Hematopoietic multipotent progenitor cell (in vitro differentiated cells): ENCODE measurements at places on chromosomes 16 and 17.

DNA sequence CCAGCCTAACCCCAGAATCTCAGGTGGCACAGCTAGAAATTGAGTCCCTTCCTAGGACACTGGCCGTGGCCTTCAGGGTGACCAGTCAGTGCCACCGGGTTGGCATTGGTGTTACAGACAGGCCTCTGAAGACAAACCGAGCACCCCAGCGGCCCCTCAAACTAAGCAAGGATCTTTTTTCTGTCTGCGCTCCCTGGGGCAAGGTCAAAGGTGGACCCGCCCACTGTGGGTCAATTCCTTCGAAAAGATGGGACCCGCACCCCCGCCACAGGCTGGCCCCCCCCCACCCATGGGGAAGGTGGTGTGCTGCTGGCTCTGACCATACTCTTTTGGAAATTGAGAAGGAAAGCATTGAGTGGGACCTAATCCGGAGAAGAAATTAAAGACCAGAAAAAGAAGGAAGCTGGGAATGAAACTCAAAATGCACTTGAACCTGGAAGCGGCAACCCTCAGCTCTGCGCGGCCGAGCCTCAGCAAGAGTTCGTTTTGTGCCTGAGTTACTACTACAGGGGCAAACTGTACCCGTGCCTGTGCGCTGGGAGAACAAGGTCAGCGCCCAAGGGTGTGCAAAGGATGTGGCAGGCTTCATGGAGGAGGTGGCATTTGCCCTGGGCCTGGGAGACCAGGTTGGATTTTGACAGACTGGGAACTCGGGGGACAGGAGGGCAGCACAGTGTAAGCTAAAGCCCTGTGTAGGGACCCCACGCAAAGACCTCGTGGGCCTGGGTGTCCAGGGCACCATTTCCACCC lies 20.4 kb downstream of the TMC6 start:
- DNase-seq = no peak

- DNase-seq = peak; percentile 46
These were observed 11.8 kb downstream of the SLC9A5 start for GRCh38 chr16:67260426-67261063.

DNA sequence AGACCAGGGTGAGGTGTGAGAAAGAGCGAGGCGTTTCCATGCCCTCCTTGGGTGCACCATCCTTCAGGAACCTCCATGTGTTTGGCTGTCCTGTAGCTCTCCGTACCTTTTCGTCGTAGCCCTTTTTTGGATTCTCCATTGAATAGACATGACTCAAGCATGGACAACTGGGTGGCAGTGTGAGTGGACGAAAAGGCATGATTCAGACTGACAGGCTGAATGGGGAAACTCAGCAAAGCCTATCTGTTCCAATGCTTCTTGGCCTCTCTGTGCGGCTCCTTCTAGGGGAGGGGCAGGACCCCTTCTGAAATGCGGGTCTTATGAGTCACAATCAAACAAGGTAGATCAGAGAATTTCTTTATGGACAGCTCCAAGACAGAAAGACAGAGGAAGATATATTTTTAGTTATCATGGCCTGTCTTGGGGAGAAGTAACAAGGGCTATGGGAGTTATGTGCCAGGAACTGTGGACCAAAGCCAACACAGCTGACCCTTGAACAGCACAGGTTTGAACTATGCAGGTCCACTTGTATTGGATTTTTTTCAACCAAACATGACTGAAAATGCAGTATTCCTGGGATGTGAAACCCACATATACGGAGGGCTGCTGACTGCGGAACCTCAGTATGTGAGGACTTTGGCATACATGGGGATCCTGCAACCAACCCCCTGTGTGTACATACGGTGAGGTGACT lies 22.9 kb downstream of the ADORA2B start:
- DNase-seq = no peak

DNA sequence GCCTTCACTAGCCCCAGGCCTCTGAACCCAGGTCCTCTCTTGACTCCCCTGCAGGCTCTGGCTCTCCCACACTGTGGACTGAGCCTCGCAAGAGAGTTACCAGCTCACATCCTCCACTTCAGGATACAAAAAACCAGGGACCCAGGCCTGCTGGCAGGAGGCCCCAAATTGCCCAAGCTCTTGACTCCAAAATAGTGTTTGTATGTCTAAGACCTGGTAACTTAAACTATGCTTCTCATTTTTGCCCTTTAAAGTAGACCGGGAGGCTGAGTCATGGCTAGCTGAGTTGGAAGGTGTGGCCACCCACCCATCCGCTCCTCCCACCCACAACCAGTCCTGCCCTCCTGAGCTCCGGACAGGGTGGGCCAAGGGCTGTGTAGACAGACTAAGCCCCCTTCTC lies 250.0 kb downstream of the SOX9 start:
- DNase-seq = no peak

DNA sequence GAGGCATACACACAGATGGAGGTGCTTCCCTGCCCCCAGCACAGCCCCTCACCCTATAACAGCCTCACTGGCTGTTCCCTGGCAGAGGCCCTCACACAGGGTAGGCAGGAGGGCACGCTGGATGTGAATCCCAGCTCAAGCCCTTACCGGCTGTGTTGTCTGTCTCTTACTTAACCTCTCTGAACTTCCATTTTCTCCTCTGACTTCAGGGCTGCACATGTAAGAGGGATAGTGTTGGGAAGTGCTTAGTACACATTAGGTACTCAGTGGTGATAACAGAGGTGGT lies 24.6 kb upstream of the EIF1 start:
- DNase-seq = no peak

GRCh38 chr16:57893559-57894389 lies 77.2 kb downstream of the CNGB1 start:
- no peak for DNase-seq

DNA sequence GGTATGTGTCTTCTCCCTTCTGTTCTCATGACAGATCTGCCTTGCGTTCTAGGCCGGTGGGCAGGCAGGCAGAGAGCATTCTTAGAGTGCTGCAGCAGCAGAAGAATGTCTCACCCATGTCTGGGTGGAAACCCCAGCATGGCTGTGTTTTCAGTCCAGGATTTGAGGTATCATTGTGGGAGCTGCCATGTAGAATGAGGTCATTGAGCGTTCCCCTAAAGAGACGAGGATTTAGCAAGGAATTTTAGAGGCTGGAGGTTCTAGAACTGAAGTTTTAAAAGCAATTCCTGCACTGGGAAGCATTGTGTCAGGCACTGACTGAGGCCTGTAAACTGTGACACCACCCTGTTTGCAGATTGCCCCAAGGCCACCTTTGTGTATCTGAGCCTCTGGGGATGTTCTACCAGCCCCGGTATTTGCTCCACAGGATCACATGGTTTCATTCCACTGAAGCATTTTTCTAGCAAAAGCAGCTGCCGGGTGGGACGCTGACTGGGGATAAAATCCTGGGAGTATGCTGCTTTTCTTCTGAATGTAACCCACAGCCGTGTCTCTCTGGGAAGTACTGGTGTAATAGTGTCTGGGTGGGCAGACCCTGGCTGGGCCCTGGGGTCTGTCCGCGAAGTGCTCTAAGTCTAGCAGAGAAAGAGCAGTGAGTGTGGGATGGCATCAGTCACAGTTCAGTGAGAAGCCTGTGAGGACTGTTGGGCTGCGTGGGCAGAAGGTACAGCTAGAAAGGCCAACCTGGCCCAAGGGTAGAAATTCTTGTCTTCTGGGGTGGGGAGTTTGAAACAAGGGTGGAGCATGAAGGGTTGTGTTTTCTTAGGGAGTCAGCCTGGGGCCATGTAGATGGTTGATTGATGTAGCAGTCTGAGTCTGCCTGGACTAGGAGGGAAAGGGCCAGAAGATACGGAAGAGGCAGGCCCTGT lies 30.2 kb downstream of the PLCD3 start:
- no peak for DNase-seq

- DNase-seq = no peak
These were observed 62.0 kb downstream of the RPH3AL start for GRCh38 chr17:290626-291025.

GRCh38 chr17:50392621-50393020 lies 4.7 kb downstream of the LRRC59 start:
- DNase-seq = no peak
